ENCODE measurements at places on chromosomes 11 and 22. TPM values are rescaled to one million over a fixed set of nuclear protein-coding genes. Genes with fewer than 3 reads are reported as not detected.

DNA sequence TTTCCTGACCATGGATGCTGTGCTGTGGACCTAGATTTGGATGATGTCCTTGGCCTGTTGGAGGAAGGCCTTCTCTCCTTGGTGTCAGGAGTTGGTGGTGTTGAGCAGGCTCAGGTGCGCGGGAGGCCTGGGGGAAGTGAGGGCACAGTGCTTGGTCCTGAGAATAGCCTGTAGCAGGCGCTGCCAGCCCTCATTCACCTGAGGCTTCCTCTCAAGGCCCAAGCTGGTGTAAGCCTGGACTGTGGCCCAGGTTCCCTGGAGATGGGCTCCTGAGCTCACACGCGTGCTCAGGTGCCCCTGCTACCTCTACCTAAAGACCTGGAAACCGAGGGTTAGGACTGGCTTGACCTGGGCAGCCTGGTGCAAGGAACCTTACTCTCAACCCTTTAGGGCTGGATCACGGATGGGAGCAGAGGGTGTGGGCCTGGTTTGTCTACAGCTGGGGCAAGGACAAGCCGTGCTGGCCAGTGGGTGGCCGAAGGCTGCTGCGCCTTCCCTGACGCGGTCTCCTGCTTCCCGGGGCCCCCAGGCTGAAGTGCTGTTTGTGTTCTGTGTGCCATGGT is 7.8 kb upstream of the GRAMD4 start:
- no peak for DNase-seq

GRCh38 chr11:56819916-56820315 is 71.4 kb upstream of the OR9G4 start:
- DNase-seq, result no peak

DNA sequence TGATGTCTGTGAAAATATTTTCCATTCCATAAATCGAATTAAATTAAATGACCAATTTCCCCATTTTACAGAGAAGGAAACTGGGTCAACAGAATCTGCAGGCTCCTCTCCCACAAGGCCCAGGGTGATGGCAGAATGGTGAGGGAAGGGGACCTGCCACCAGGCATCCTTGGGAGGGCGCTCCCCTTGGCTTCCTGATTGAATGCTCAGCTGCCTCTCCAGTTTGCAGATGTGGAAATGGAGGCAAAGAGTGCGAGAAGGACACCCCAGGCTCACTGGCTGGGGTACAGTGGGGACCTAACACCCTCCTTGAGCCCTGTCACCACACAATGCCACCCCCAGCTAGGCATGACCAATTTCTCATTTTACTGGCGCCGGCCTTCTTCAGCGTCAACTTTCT is 28.5 kb upstream of the CSNK1E start:
- no peak for DNase-seq

- DNase-seq, result no peak
Observed at GRCh38 chr22:29475550-29475949, 4.5 kb upstream of the NEFH start.

DNA sequence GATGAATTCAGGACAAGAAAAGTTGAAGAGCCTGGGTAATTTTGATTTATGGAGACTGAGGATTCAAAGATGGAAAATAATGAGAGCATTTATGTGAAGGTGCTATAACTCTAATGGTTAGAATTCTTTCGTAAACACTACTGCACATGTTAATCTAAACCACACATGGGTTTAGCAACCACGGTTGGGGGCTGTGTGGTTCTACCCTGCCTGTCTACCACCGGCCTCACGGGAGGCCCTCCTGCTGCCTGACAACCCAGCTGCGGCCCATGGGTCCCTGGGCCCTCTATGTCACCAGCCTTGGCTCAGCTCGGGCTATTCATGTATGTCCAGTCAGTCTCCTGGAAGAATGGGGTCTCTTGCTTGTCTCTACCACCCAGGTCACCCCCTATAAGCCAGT is 68.5 kb upstream of the ARFGAP3 start:
- DNase-seq, result no peak

DNA sequence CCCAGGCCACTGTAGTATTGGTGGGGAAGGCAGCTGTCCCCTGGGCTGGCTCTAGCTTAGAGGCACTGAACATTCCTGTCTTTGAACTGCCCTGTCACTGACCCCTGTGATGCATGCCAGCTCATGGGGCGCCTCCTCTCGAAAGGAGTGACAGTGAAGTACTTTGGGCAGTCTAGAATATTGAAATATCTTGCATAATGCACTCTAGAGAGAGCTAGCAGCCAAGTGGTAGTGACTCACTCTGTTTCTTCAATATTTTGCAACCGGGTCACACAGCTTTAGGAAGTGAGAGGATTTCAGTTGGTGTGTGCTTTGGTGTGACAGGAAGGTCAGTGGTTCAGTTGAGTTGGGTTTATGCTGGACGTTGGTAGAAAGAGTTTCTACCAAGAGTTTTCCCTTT is 35.5 kb upstream of the ST14 start:
- peak; percentile 72 for DNase-seq

GRCh38 chr22:48488149-48488551 is 1339.5 kb downstream of the BRD1 start:
- DNase-seq, result peak; percentile 38

DNA sequence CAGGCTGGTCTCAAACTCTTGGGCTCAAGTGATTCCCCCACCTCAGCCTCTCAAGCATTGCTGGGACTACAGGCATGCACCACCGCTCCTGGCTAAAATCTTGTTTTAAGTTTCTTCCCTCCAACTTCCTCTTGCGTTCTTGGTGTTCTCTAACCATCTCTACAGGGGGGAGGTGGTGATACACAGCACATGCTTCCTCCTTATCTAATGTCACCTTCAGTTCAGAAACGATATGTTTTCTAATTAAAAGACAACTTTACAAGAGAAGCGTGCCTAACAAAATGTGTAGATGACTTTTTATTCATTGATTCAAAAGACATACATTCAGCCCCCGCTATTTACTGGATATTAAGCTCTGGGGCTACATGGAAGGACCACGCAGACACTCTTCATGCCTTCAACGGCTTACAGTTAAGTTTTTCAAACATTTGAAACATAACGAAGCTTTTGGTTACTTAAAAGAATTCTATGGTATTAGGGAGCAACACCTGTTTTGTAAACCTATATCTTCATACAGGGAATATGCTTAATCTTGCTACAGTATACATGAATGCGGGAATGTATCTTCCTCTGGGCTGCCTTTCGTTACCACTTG is 933 bp upstream of the DLAT start:
- DNase-seq, result peak; percentile 8

DNA sequence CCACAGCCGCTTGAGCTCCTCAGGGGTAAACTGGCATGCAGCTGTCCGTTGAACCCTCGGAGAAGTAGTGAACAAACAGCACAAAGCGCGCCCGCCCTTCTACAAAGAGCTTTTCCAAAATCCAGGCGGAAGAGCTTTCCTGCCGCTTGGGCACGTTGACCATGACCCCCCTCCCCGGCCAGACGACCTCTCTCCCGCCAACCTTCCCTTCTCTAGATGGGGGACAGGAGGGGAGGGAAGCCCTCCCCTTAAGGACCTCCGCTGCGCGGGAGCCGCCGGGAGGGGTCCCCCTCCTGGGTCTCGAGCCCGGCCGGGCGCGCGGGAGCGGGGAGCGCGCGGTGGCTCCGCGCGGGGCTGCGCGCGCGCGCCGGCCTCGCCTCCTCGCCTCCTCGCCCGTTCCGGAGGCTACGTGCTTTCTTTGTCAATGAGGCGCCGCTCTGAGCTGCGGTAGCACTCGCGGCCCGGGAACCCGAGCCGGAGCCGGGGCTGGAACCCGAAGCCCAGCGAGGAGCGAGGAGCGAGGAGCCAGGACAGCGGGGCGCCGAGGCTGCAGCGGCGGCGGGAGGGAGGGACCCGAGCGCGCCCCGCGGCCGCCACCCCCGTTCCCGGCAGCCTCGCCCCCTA is 118.6 kb downstream of the HIPK3 start:
- DNase-seq, result peak; percentile 63

DNA sequence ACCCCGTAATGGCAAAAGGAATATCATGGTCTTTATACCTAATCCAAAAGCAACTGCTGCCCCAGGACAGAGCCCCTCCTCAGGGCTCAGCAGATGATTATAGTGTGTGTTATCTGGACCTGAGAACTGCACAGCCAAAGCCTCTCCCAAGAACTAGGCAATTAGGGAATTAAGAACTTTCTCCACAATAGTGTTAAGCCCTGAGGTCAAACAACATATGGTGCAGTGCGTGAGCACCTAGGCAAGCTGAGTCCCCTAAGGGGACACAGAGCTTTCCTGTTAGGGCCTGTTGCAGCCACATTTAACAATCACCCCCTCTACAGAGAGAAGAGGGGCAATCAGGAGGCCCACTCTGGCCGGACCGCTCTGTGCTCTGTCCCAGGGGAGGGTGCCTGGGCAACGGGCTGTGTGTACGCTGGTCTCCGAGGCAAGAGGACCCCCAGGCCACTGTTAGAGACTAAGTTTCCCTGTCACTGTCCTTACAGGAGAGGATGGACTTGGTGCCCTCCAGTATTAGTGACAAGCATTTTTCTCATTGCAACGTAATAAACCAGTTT is 1.4 kb upstream of the KCNJ5 start:
- no peak for DNase-seq

GRCh38 chr11:62122076-62122475 is 1.7 kb upstream of the INCENP start:
- DNase-seq, result peak; percentile 25

- DNase-seq, result no peak
Observed at GRCh38 chr11:35126000-35126878, 12.7 kb upstream of the CD44 start.

GRCh38 chr11:132631989-132632388 is 900.3 kb downstream of the OPCML start:
- no peak for DNase-seq

GRCh38 chr22:50224071-50224470 is 20.8 kb downstream of the TUBGCP6 start:
- no peak for DNase-seq

GRCh38 chr11:3080104-3080503 is 22.9 kb upstream of the CARS1 start:
- no peak for DNase-seq

DNA sequence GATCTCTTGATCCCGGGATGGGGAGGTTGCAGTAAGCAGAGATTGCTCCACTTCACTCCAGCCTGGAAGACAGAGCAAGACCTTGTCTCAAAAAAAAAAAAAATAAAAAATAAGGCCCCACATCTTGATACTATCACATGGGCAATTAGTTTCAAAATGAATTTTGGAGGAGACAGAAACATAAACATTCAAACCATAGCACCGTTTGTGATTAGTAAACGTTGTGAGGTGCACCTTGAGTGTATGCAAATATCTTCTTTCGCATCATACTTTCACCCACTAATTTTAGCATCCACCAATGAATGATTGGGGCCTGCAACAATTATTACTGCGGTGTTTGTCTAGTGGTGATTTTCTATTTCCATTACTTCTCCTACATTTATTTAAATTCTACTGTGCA is 11.0 kb upstream of the SPDYC start:
- DNase-seq, result no peak

- DNase-seq, result no peak
Observed at GRCh38 chr22:44537467-44537866, 39.4 kb upstream of the RTL6 start.

GRCh38 chr11:64694026-64694755 is 28.8 kb downstream of the NRXN2 start:
- no peak for DNase-seq

- no peak for DNase-seq
Observed at GRCh38 chr11:72578991-72579815, 95.0 kb downstream of the PDE2A start.

GRCh38 chr11:34682825-34683224 is 61.9 kb downstream of the EHF start:
- no peak for DNase-seq

- DNase-seq, result no peak
Observed at GRCh38 chr11:128503245-128503991, 83.9 kb downstream of the ETS1 start.

- peak; percentile 22 for DNase-seq
Observed at GRCh38 chr11:106625566-106625965, 392.7 kb downstream of the GUCY1A2 start.

DNA sequence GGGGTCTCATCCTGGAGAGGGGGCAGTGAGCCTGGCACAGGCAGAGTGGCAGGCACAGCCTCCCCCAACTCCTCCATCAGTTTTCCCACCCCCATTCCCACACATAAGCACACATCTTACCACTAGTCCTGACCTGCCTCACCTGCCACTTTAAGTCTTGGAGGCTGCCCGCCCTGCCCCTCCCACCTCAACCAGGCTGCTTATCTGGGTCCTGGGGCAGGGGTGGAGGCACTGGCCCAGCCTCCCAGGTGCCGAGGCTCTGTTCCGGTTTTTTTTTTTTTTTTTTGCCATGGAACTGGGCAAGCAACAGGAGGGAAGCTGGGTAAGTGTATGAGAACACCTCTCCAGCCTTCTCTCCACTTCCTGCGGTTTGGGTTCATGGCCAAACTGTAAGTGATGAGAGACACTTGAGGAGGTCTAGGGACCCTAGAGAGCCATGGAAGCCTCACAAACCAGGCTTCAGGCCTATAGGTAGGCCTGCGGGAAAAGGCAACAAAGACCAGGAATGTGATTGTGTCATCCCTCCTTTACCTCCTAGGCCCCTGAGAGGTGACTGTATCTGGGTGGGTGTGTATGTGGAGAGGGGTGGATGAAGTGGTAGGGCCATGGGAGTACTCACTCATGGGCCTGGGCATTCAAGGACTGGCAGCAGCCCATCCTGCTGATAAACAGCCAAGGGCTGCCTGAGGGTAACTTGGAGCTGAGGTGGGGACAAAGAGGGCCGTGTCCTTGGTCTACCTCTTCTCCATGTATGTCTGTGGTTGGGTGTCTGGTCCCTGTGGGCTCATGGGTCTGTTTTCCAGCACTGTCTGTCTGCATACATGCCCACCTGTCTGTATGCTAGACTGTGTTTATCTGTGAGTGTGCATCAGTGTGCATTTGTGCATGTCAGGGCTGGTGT is 22.6 kb downstream of the PHLDB1 start:
- no peak for DNase-seq

GRCh38 chr22:21927174-21927823 is 25.3 kb downstream of the PPM1F start:
- no peak for DNase-seq

- no peak for DNase-seq
Observed at GRCh38 chr22:43835736-43836135, 23.6 kb upstream of the EFCAB6 start.

- DNase-seq, result no peak
Observed at GRCh38 chr11:86703987-86704386, 31.6 kb upstream of the ME3 start.

GRCh38 chr22:30176431-30176830 is 70.1 kb downstream of the LIF start:
- DNase-seq, result no peak

Gene MS4A1
- 0.37 TPM for total RNA-seq

Gene OR10A4
- total RNA-seq, result not detected

Gene TUT1
- 10.8 TPM for total RNA-seq

Gene FAM180B
- 0.34 TPM for total RNA-seq

Gene FGF4
- total RNA-seq, result not detected

Gene RASSF10
- 10.0 TPM for total RNA-seq

Gene SLC1A2
- 1.6 TPM for total RNA-seq

Gene CHRM1
- total RNA-seq, result 1.5 TPM

Gene OR52E8
- total RNA-seq, result not detected

Gene SLC25A18
- 1.3 TPM for total RNA-seq

Gene PKDREJ
- total RNA-seq, result 0.06 TPM

Gene OR2D2
- 0.25 TPM for total RNA-seq

Gene OR5F1
- not detected for total RNA-seq

Gene FBLN1
- 357 TPM for total RNA-seq

Gene PTPN5
- total RNA-seq, result 0.15 TPM

Gene MYBPC3
- total RNA-seq, result 1.1 TPM

Gene DERL3
- 6.1 TPM for total RNA-seq

Gene OR8A1
- total RNA-seq, result not detected

Gene SLC15A3
- 106 TPM for total RNA-seq

All from lung (tissue), 17 donors.